LNCaP clone FGC (cell line): ENCODE measurements at places on chromosomes 4 and X.

- no peak for DNase-seq
Observed at GRCh38 chr4:93178279-93178678, 650.3 kb upstream of the ATOH1 start.

DNA sequence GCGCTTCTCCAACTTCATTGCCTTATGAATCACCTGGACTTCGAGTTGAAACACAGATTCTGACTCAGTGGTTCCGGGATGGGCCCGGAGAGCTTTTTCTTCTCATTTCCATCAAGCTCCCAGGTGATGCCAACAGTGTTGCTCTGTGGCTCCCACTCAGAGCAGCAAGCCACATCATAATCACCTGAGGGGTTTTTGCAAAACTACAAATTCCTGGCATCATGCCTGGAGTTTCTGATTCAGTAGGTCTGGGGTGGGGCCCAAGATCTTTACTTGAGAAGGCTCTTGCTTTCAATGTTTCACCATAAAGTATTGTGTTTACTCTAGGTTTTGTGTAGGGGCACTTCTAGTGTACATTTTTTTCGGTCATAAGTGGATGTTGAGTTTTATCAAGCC is 7.0 kb downstream of the MTM1 start:
- no peak for DNase-seq

DNA sequence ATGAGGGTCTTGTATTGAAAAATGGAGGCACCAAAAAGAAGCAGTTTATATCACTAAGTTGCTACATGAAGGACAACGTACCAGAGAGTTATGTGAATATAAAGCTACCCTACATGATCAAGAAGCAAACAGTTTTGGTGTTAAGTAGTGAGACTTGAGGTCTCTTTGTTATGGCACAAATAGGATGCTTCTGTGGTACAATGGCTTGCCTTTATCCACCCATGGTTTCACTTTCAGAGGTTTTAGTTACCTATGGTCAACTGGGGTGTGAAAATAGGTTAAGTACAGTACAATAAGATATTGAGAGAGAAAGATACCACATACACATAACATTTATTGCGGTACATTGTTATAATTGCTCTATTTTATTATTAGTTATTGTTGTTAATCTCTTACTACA is 229.2 kb upstream of the SLIT2 start:
- DNase-seq, result no peak

- no peak for DNase-seq
Observed at GRCh38 chr4:8340781-8341241, 71.3 kb downstream of the HTRA3 start.

GRCh38 chr4:38461342-38461741 is 202.7 kb upstream of the KLF3 start:
- DNase-seq, result no peak
